ENCODE measurements at places on chromosomes 4 and X.
A peak's percentile ranks its signal among the peaks of the same experiment; 100 is the strongest.

- no peak for DNase-seq
Observed at GRCh38 chrX:23841847-23842522, 59.0 kb downstream of the SAT1 start.

DNA sequence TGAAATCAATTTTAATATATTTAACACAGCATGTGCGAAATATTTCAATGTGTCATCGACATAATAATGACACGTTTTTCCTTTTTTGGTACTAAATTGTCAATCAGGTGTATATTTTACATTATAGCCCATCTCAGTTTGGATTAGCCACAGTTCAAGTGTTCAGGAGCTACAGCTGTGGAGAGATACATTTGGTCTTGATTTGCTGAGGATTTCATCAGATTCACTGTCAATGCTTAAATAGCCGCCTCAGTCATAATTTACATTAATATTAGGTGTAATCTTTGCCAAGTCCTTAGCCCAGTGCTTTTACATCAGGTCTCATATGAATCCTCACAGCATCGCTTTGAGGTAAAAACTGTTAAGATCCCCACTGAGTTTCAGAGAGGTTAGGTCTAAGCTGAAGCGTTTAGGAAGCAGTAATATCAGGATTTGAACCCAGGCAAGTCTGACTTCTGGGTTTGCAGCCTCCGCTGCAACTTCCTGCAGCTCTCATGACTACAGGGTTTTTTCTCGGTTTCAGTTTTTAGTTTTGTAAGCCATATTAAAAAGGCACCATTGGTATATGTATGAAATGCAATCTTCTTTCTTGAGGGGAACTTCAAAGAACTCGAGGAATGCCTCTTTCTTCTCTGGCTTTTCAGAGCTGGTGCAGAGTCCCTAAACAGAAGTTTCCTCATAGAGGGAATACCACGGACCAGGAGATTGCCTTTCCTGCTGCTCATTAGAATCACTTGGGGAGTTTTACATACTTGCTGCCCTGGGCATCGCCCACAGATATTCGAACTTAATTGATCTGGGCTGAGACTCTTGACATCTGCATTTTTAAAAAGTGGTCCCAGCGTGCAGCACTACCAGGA lies 6.4 kb downstream of the MTM1 start:
- no peak for DNase-seq

DNA sequence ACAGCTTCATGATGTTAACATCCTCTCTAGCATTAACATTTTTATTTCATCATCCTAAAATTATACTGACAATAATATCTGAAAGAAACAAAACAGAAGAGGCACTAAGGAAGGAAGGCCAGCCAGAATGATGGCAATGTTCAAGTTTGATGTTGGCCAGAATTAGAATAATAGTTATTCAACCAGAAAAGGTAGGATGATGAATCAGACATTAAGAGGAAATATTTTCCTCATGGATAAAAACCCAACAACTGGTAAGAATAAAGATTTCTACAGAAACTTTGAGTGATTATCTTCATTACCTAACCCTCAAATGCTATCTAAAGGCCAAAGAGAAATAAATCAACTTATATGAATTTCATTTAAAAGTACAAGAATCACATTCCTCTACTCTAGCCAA lies 105.2 kb downstream of the PDE5A start:
- no peak for DNase-seq

GRCh38 chr4:101217353-101218031 lies 129.8 kb downstream of the PPP3CA start:
- no peak for DNase-seq

GRCh38 chr4:144288011-144288903 lies 147.7 kb upstream of the GYPA start:
- DNase-seq, result no peak

DNA sequence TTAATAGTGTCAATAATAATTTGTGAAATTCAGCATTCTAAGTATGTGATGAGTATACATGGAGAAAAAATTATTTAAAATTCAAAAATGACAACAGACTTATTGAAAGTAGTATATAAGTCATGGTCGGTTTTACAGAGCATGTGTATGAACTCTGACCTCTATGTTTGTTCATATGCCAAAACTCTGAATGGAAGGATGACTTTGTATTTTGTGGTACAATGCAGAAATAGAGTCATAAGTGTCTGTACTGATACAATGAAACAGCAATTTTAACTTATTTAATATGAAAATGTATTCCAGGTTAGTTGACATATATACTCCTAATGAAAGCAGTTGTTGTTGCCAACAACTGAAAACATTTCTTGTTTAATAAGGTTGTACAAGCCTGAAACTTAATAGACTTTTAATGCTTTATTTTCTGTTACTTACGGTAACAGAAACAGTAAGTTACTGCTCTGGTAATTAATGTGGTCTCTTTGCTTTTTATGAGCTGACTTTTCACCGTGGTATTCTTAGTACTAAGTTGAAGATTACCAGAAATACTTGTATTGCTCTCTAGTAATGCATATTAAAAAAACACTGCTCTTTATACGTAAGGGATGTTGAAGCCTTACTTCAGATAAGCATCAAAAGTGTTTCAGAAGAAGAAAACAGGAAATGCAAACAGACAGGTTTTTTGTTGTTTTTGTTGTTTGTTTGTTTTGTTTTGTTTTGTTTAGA lies 1.9 kb downstream of the UBE2K start:
- DNase-seq, result no peak

- DNase-seq, result no peak
Observed at GRCh38 chrX:54842607-54843006, 35.1 kb downstream of the MAGED2 start.

DNA sequence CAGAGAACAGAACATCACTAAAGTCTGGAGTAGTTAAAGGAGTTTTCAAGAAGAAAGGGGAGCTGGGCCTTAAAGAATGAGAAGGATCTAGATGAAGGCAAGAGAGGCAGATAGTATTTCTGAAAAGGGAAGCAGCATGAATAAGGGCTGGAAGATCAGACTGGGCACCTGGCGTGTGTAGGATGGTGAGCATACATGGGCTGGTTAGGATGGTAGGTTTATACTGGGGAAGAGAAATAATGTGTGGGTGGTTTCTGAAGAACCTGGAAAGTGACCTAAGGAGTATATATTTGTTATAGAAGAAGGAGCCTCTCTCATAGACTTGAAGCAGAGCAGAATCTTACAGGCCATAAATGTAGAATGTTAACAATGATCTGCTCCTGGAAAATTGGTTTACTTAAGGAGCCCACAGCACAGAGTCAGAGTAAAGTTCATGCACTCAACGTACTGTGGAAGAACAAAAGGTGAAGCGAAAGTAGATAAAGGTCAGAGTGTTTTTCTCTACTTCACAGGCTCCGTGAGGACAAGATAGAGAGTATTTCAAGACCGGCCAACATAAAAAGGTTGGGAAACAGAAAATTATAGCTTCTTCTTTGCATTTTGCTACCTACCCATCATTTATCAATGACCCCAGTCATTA lies 35.8 kb downstream of the MBNL3 start:
- DNase-seq, result no peak

DNA sequence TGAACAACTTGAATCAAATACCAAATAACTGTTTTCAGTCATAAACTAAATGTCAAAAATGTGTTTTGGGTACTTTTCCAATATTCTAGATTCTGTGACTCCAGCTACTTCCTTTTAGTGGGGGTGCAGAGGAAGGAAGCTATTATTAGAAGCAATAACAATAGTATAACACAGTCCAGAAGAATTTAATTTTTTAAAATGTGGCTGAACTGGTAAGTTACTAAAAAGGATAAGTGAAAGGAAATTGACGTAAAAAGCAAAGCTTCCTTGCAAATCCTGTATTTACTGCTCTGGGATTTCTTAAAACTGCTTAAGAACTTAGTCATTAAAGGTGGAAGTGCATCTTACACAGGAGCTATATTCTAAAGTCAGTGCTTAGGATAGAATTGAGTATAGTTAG lies 53.2 kb downstream of the MOSPD2 start:
- DNase-seq, result no peak

- no peak for DNase-seq
Observed at GRCh38 chr4:181701894-181702293, 541.3 kb upstream of the TENM3 start.

DNA sequence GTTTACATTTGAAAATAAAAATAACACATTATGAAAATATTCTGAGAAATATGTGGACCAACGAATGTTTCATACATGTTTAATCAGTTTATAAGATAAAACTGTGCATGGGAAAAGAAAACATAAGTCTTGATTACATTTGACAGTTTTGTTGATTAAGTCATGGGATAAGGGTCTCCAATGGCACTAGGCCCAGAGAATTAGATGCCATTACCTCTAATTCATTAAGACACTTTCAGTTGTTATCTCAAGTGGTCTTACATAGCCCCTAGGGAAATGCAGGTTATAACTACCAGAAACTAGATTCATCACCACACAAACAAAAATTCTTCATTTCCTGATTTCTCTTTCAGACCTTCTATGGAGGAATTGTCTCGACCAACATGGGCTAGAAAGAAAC lies 300.8 kb downstream of the PCDH7 start:
- no peak for DNase-seq

- DNase-seq, result no peak
Observed at GRCh38 chr4:166123546-166123945, 250.5 kb downstream of the TLL1 start.

GRCh38 chrX:107579956-107580355 lies 48.4 kb upstream of the PRPS1 start:
- no peak for DNase-seq

GRCh38 chr4:14023036-14023435 lies 395.5 kb upstream of the BOD1L1 start:
- DNase-seq, result no peak

DNA sequence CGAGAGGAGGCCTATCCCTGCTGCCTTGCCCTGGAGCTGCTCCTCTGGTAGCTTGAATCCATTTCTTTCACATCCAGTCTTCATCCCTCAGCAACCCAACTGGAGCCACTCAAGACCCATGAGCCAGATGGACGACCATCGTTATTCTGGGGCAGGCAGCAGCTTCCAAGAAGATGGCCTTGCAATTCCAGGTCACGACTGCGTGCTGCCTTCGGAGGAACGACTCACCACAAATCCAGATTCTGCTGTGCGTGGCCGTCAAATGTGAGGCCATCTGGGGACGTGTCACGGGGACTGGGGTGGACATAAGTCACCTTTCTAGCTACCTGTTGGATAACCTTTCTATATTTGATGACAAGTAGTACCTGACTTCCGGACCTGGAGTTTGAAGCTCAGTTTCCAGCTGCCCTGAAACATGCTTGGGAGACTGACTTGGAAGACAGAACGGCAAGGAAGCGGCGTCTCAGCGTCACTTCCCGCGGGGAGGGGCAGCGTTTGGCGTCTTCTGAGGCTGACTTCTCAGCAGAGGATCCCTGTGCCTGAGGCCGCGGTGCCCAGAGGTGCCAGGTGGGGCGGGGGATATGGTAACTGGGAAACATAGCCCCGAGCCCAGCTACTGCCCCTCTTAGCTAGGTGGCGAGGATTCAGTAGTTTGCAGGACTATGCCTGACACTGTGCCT lies 11.7 kb upstream of the TMEM271 start:
- no peak for DNase-seq

DNA sequence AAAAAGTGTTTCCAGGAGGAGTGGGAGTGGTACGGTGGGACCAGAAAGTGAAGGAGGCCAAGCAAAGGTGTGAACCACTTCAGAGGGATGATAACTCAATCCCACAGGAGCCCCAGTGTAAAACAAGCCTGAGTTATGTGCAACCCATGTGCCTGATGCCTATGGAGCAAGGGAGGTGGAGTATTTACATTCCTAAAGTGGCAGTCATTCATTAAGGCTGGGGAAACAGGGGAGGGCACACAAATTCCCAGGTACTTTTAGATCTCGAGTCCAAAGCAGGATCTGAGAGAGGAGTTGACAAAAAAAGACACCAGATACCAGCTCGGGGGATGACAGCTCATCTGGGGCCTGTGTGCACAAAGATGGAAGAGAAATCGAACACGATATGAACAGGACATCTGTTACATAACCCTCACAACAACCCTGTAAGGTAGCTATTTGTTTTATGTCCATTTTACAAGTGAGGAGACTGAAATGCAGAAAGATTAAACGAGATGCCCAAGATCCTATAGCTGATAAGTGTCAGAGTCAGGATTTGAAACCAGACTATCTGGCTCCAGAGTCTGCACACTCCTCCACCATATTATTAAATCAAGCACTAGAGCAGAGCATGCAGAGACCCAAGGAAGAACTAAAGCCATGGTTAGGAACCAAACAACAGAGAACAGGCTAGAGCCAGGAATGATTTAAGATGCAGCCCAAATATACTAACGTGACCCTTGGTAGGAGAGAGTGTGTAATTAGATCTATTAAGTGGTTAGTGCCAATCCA lies 91.9 kb upstream of the MAPK10 start:
- peak; percentile 54 for DNase-seq

DNA sequence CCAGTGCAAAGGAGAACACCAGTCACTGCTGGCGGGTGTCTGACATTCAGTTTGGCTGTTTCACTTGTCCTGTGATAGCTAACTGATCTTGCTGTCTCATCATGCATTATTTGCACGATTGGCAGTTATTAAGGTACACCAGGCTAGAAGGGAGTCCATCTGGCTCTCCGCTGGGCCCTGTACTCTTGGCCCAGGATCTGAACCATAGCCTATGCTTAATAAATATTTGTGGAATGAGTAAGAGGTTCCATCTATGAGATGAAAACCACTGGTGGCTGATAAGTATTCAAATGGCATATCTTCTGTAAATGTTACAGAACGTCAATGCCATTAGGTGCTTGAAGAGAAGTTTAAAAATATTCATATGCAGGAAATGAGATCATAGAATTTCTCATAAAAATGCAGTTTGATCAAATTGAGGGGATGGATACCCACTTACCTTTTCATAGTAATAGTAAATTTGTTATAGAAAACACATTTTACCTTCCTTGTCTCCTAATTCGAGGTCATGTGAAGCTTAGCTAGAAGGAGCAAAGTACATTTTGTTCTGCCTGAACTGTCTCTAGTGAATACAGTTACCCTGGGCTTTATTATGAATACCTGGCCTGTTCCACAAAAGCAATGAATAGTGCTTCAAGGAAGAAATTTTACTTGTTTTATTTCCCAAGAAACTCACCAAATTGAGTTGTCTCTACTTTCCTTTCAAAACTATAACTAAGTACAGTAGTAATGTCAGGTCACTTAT lies 213.5 kb downstream of the CBR4 start:
- no peak for DNase-seq

DNA sequence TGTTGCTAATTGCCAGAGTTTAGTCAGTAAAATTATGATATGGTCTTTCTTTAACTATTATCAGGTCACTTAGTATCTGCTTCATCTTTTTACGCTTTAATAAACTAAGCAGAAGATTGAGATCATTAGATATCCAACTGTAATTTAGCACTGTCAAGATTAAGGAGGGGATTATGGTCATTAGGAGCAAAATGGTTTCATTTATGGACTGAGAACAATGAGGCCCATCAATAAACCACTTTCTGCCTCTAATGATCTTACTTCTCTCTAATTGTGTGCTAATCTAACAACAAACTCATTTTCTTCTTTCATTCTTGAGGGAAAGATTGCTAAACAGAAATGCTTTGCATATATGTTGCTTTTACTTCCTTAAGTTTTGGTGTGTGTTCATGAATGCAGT lies 340.4 kb downstream of the RPA4 start:
- DNase-seq, result no peak

GRCh38 chr4:24419181-24420034 lies 164.9 kb downstream of the DHX15 start:
- DNase-seq, result peak; percentile 34
